Fibroblast of villous mesenchyme (primary cell): ENCODE measurements at places on chromosomes 7 and 10.

DNA sequence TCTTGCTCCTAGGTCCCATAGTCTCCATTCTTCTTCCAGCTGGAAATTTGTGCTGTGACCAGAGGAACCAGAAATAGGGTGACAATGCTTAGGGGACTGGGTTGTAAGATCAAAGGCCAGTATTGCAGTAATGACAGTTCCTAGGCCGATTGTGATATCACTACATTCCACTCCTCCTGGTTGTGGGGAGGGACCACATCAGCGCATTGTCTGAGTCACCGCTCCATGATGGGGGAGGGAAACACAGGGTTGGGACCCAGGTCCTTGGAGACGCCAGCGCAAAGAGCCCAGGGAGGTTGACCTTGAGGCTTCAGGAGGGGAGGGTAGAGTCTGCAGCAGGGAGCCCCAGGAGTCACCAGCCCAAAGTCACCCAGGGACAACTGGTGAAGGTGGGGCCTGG lies 20.8 kb upstream of the GGCT start:
- no peak for DNase-seq

GRCh38 chr7:114784746-114785145 lies 137.1 kb upstream of the MDFIC start:
- DNase-seq = no peak

DNA sequence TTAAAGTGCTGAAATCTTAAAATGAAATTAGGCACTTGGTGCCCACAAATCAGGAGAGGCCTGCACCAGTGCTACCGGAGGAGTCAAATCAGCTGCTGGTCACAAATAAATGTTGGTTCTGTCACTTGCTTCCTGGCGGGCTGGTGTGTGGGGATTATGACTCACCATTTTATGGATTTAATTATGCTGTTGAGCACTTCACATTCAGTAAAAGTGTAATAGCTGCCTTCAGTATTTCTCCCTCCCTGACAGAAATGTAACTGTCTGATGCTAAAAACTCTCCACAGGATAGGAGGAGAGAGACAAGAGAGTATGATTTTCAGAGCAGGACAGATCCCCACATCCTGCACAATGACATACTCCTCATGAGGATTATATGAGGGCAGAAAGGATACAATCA lies 186.0 kb downstream of the JAZF1 start:
- DNase-seq = peak; percentile 53

DNA sequence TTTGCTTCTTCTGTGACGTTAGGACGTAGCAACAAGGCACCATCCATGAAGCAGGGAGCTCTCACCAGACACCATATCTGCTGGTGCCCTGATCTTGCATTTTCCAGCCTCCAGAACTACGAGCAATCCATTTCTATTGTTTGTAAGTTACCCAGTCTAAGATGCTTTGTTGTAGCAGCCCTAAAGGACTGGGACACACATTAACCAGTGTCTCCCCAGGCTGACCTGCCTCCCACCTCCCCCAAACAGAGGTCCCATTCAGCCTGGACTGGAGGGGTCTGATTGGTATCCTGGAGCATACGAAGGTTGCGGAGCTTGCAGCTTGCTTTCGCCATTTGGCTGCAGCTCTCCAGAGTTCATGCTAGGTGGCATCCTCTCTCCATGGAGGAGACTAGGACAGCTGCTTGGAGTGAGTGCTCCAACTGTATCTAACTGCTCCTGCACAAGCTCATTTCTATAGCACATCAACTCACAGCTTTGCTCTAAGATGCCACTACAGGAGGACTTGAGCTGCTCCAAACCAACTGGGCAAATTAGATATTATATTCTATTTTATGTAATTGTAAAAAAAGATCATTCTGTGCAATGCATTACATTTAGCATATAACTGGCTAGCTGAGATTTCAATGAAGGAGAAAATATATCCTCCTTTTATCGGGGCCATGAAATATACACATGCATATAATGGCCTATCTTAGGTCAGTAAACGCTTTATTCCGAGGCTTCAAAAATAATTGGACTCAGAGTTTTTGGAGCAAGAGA lies 8.0 kb upstream of the GRK5 start:
- peak; percentile 90 for DNase-seq

DNA sequence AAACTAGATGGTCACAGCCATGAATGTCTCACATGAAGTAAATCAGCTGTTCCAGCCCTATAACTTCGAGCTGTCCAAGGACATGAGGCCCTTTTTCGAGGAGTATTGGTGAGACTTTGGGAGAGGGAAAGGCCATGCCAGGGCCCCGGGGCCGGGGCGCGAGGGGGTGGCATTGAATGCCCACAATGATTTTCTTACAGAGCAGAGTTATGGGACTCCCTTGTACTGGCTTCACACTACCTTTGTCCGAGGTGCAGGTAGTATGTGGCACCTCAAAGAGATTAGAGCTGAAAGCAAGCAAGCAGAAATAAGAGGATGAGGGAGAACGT lies 407 bp downstream of the ELOVL3 start:
- no peak for DNase-seq

GRCh38 chr10:117237401-117237991 lies 3.4 kb upstream of the SLC18A2 start:
- no peak for DNase-seq

DNA sequence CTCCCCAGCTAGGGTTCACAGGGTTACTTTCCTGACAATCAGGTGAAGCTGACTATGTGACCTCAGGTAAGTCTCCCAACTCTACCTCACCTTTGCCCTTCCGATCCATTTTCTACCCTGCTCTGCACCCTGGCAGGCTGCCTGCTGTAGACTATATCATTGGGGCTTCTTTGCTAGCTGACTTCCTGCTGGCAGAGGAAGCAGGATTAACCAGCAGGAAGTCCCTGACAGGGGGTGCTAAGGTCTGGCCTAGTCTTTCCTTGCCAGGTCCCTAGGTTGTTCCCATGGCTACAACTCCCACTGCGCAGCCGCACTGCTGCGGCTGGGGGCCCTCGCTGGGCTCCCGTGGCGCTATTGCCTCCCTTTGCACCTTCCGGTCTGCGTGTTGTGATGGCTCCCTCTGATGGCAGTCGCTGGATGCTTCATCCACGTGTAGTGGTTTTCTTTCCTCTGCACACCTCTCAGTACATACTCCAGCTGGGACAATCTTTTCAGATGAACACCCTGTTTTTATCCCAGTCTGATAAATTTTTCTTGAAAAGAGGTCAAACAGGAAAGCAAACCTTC lies 365.9 kb downstream of the REEP3 start:
- no peak for DNase-seq

DNA sequence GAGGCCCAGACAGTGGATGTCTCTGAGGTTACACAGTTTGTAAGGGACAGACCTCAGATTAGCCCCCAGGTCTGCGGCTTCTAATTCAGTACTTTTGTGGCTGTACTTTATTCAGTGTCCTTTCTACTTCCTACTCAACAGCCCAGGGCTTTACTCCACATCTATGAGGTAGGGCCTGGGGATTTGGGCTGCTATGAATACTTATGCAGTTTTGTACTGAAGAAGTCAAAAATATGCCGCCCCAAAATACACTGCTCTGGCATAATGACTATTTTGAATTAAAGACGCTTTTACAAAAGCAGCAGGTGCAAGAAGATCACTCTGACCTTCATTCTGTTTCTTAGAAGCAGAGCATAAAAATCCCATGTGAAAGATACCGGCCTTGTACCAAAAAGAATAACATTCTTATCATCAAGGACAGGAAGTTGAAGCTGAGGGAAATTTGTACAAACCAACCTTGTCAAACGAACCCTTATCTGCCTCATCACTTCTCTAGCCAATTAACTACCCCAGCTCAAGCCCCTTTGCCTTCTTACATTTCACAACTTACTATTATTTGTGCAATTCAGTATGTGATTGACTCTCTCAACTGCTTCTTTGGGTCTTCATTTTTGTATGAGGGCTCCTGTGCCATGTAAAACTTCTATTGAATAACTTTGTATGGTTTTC lies 26.1 kb upstream of the TRUB1 start:
- DNase-seq = no peak

DNA sequence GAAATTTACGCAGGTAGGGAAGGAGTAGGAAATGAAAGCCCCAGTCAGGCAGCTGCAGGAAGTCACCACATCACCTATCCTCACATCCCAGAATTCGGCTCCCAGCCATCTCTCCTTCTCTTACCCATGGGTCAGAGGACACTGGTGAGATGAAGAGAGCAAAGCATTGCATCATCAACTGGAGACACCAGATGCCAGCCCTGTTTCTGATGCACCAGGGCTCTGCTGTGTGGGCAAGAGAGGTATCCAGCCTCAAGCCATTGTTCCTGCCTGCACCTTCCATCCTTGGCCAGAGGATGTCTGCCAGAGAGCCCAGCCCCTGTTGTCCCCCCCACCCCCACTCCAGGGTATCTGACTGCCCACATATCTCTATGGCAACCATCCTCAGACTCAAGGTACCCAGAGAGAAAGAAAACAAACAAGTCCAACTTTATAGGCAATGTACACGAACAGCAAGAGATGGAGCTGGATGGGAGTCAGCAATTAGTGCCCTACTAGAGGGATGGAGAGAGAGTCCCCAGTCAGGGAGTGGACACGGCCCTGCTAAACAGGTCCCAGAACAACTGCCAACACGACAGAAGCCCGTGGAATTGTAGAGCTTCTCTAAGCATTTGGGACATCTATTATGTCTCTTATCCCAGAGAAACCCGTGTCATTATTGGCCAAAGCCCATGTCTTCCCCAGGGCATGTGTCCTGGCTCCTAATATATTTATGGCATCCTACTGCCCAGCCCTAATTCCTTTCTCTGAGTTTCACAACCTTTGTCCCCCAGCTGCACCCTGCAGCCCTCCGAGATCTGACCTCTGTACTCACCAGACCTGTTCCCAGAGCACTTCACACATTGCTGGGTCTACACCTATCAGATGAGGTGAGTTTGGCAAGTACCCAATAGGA lies 2.8 kb downstream of the CAMK2G start:
- no peak for DNase-seq

- DNase-seq = no peak
These were observed 19.0 kb downstream of the TMEM236 start for GRCh38 chr10:17771017-17771416.

DNA sequence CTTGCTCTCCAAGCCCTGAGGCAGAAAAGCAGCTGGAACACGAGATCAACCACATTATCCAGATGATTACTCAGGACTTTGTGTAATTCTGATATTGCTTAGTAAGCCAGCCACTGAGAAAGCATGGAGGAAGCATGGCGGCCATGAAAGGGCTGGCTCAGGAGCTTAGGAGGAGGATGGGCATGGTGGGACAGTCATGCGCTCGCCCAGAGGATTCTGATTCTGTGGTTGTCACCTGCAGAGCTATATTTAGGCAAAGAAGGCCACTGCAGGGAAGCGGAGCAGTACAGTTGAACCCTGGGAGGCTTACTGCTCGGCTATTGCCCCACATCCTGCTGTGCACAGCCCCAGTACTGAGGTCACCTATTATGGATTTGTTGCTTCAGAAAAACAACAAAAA lies 128.8 kb upstream of the DNAJB12 start:
- DNase-seq = no peak
